ENCODE measurements at places on chromosomes 6 and 20.

GRCh38 chr20:50194831-50195523, 4.3 kb downstream of the CEBPB start:
- no peak for DNase-seq

GRCh38 chr6:136608991-136609390, 58.8 kb upstream of the MAP7 start:
- DNase-seq: peak; percentile 72

DNA sequence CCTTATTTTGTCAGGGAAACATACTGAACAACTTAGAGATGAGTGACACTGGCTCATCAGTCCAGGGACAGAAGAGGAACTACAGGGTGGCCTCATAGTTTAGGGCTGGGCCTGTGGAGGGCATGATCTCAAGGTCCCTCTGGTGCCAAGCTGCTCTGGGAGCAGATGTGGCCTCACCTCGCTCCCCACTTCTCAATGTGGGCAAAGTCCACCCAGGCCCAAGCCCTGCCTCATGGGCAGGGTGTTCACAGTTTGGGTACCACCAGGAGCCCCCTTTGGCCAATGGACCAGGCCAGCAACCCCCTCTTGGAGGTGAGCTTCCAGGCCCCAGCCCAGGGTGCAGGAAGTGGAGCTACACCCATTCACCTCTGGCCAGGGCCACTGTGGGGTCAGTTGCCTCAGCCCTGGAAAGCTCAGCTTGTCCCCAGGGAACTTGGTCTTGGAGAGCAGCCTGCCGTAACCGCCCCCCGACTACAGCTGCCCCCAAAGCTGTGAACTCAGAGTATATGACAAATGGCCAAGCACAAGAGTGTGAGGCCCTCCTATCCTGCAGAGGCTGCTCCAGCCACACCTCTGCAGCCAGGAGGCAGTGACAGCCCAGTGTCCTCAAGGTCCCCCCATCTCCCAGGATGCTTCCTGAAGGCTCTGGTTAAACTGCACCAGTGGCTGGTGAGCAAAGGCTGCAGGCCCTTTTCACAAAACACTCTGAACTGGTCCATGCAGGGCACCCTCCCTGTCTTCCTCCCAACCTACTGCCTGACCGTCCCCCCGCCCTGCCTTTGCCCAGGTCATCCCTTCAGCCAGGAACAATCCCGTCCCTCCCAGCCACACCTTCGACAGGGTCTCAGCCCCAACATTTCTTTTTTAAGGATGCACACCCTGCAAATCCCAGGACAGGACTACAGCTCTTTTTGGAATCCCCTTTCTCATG, 3.6 kb downstream of the ADISSP start:
- no peak for DNase-seq

GRCh38 chr6:56230976-56231566, 16.3 kb downstream of the COL21A1 start:
- DNase-seq: no peak

GRCh38 chr6:167736486-167737204, 90.1 kb upstream of the AFDN start:
- DNase-seq: no peak

GRCh38 chr20:61956396-61957342, 109.0 kb downstream of the TAF4 start:
- no peak for DNase-seq

DNA sequence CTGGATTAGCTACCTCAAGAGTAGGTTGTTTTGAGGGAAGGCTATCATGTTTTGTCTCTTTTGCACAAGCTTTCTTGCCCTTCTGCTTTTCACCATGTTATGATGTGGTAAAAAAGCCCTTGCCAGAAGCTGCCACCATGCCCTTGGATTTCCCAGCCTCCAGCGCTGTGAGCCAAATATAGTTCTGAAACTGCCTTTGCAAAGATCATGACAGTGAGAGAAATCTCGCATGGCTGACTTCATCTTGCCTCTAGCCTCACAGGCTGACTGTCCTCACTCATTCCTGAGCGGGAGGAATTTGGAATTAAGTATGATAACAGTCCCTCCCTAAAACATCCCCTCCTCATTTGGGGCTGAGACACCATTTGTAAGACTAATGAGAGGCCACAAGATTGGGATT, 207.7 kb downstream of the BTBD9 start:
- no peak for DNase-seq

DNA sequence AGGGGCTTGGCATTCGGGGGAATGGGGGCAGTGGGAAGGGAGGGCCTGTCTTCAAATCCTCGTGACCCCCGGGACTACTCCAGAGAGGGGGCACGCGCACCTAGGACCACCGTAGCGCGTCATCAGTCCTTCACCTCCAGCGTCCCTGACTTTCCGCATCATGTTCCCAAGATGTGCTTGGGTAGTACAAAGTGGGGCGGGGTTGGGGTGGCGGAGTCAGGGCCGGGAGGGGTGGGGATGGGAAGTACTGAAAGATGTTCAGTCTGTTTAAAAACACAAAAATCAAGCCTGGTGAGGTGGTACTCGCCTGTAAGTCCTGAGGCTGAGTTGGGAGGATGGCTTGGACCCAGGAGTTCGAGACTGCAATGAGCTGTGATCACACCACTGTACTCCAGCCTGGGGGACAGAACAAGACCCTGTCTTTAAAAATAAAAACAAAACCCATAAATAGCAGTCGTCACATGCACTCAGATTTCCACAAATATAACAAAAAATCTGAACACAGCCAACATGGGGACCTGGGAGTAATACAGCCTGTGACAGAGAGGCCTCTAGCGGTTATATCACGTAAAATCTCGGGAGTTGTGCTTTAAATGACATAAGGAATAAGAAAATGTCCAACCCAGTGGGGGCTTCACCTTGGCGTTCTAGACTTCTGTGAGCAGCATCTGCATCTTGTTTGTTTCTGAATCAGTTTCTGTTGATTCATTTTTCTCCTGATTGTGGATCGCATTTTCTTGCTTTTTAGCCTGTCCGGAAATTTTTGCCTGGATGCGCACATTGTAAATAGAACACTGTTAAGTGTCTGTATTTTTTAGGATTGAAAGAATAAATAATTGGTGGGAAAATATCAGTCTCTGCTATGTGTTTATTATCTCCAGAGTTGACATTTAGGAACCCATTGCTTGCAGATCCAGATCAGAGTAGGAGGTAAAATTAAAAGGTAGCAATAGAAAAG, 698 bp upstream of the LRP11 start:
- DNase-seq: peak; percentile 75

DNA sequence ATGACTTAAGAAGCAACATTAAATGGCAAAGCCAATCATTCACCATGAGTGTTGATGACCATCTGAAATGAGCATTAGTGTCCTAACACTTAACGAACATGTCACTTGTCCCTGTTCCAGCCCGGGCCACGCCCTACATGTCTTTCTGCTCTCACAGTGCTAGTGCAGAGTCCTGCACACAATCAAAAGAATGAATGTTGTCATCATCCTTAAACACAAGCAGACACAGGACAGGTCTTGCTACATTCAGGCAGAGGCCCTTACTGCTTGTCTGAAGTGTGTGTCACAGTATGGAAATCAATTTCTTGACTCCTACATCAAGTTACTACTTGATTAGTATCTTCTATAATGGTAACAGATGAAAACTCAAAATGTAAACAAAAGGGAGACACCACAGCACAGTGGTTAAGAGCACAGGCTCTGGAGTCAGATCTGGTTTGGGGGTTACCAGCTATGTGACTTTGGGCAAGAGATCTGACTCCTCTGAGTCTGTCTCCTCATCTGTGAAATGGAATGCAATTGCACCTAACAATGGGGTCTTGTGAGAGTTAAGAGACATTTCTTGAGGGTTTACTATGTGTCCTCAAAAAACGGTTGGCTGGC, 17.4 kb downstream of the UBE2V1 start:
- DNase-seq: no peak

DNA sequence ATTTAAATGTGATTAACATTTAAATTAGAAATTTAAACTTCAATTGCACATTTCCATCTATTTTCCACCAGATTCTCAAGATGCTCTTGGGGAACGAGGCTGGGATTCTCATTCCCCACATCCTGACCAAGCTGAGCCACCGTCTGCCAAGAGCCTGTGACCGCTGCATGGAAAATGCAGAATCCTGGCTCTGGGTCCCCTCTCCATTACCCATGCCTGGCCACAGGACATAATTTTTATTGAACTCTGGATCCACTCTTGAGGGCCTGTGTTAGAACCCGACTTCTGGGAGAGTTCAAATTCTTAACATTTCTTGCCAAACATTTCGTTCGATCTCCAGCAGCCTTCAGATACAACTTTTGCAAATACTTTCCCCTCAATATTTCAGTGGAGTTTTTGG, 201.6 kb upstream of the SNX9 start:
- DNase-seq: no peak

GRCh38 chr6:106974336-106974998, at the start of gene CD24:
CD24 (minus strand) TSS chr6:106974729; CDS start chr6:106974646, 83 bp downstream.
- DNase-seq: peak; percentile 13

GRCh38 chr6:149484733-149485700, at the start of gene ZC3H12D:
ZC3H12D (minus strand) TSS chr6:149485014; CDS start chr6:149474543, 10,471 bp downstream.
- peak; percentile 65 for DNase-seq

GRCh38 chr6:161188547-161189465, 85.1 kb downstream of the AGPAT4 start:
- no peak for DNase-seq

DNA sequence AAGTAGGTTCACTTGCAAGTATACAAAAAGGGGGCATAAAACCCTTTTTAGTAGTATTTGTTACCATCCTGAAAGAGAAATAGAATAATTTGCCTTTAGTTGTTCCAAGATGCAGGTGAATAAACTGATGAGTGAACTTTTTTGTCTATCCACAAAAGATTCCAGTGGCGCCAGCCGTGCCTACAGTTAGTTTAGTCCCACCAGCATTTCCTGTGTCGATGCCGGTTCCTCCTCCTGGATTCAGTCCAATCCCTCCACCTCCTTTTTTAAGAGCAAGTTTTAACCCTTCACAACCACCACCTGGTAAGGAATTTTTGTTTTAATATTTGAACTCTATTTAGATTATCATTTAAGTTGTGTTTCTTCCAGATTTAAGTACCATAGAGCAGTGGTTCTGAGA, 90.9 kb downstream of the SCAF8 start:
- DNase-seq: no peak

DNA sequence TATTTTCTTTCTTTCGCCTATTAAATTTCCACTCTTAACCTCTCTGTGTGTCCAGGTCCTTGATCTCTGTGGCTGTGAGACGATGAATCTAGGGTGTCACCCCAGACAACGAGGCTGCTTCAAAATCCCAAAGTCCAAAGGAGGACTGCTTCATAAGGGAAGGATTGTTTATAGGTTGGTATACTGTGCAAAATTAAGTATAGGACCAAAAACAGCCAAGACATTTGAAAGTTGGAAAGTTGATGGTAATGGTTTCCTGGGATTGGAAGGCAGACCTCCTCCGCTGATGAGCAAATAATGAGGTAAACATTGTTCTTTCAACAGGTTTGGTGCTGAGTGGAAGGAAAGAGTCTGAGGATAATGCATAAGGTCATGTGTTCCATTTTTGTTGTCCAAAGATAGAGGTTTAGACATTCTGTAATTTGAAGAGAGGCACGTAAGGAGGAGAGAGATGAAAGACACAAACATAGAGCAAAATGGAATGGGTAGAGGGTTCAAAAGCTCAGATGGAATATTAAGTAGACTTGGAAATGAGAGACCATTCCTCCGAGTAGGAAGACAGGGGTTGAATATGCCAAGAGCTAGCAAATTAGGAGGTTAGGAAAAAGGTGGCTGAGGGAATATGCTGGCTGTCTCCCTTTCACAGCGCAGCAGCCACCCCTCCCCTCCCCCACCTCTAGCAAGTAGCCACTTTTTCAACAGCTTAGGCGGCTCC, 24.8 kb downstream of the ZNF311 start:
- DNase-seq: no peak

DNA sequence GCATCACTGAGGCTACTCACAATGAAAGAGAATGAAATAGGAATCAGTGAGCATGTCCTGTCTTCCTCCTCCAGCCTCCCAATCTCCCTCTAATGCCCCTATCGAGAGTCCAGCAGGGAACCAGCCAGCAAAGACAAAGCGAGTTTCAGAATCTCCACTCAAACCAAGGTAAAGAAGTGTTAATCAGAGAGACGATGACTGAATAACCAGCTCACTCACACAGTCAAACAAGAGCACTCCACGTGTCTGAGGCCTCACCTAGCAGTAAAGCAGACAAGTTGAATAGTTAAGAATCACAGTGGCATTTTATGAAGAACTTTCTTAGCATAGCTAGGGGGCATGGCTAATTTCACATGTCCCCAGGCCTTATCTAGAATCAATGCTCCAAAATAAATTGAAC, 3.3 kb upstream of the TREM1 start:
- no peak for DNase-seq

DNA sequence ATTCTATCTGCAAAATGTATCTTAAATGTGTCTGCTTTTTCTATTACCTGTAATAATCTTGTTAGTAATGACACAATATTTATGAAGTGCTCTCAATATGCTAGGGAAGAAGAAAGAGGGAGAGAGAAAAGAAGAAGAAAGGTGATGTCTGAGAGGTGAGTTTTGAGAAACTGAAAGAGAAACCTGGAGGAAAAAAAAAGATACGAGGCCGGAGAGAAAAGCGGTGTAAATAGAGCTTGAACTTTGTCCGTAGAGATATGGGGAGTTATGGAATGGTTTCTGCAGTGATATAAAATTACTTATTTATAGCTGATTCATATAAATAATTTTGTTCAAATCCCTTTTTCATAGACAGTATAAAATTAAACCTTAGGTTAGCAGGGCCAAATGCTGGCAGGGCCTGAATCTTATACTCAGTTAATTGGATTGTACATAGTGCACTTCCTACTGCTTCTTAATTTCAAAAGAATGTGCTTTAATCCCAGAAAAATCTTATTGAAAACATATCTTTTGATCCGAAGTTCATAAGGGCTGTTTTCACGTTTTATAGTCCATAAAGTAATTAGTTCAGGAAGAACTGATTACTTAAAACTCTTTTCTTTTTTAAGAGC, 43.0 kb downstream of the MYB start:
- no peak for DNase-seq

DNA sequence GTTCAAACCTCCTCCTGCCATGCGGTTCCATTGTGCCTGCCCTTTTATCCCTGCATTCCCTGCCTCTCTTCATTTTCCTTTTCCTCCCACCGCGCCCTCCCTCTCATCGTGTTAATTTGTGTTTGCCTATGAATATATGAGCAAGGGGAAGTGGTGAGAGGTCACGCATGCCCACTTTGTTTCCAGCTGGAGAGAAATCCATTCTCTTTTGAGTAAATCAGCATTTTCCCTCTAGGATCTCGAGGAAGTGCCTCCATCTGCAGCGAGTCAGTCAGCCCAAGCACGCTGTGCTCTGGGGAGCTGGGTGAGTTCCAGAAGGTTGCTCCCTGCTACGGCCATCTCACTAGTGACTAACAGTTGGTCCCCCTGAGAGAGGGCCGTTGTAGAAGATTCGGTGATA, 42.9 kb downstream of the CDH26 start:
- DNase-seq: peak; percentile 13

DNA sequence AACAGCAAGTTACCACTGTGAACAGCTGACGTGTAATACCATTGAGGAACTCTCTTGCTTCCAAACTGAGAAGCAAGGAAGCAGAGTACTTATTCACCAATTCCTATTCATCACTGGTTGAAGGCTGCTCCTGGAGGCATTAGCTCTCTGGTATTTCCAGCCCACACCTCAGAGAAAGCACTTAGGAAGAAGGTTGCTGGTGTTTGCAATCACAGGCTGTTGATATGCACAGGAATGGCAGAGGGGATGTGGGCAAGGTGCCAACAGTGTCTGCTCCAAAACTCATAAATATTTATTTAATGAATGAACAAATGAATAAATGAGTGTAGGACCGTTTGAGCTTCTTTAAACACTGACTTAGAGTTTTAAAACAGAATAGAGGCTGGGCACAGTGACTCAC, 6.9 kb upstream of the RRBP1 start:
- no peak for DNase-seq

- DNase-seq: peak; percentile 50
Observed at GRCh38 chr6:170049641-170050561, 241.0 kb downstream of the DLL1 start.

Data from EL (cell line).